Pulmonary artery endothelial cell (primary cell): ENCODE measurements at places on chromosomes 2 and 18. TPM values are rescaled to one million over a fixed set of nuclear protein-coding genes. Genes with fewer than 3 reads are reported as not detected.

CD207 gene
- total RNA-seq = not detected in 2 replicates

TUBA3E gene
- not detected in 2 replicates for total RNA-seq

GRCh38 chr2:241985986-241986329, 116.4 kb downstream of the RTP5 start:
- no peak for DNase-seq

GRCh38 chr18:77129150-77129551, 3.4 kb downstream of the MBP start:
- no peak for DNase-seq
